Activated T-cell treated with anti-CD3 and anti-CD28 coated beads, Interleukin-2, amount 50 U/mL, for 1 hour (primary cell): ENCODE measurements at places on chromosomes 6 and 20.

DNA sequence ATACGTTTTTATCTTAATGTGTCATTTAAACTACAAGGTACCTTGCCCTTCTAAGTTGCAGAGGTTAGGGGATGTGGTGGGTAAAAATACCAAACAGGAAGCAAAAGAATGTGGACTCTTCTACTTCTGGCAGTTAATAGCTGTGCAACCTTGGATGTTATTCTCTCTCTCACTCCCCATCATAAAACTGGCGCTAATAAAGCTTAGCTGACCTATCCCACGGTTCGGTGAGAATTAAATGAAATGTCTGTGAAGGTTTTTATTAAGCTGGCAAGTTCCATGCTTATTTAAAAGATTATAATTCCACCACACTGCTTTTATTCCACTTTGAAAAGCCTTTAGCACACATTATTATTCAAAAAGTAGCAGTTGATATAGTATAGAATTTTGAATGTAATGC lies 127.8 kb upstream of the SLC22A23 start:
- DNase-seq = no peak

DNA sequence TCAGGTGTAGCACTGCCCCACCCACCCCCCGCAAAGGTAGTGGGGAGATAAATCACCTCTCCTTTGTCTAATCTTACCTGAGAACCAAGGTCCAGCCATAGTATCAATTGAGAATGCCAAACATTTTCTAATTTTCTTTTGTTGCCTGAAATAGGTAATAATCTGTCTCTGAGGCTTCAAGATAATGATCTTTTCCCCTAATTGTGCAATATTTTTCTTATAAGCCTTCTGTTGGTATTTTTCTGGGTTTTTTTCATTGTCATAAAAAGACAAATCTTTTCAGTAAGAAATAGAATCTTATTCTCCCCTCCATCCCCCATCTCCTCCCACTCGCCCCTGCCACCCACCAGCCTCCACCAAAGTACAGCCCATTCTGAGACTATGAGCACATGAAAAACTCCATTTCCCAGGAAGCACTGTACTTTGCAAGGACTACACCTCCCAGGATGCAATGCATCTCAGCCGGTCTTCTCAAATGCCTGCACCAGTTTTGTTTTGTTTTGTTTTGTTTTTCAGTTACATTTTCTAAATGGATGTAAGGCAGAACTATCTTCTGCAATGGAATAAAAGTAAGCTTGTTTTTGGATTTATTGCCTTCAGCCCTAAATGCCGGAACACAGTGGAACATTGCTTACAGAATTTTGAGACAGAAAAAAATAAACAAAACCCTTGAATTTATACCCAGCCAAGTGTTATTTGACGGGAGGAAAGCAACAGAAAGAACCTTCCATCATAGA lies 268.0 kb downstream of the TFAP2A start:
- no peak for DNase-seq

- DNase-seq = no peak
Measured at GRCh38 chr6:17101422-17102257, at the start of gene STMND1. STMND1 (plus strand) TSS chr6:17102050; CDS start chr6:17102258, 208 bp downstream.

DNA sequence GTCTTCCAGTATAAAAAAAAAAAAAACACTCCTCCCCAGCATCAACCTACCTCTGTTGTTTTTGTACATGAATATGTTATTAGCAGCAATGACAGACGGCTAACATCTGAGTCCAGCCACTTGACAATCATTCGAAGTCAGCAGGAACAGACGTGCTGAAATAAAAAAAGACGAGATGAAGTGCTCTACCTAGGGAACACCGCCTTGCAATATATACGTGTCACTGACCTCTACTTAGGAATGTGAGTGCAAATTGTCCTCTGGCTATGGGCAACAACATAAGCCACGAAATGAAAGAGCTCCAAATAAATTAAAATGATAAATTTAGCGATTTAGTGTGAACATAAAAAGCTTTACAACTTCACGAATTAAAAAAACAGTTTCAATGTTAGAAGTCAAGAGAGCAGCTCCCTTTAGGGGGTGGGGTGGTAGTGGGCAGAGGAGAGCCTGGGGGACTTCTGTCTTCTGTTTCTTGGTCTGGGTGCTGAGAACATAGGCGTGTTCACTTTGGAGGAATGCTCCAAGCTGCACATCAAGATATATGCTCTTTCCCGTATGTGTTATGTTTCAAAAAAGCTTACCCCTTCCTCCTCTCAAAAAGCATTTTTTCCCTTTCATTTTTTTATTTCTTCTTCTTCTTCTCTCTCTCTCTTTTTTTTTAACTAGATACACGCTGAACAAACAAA lies 23.3 kb downstream of the EDN1 start:
- DNase-seq = no peak

DNA sequence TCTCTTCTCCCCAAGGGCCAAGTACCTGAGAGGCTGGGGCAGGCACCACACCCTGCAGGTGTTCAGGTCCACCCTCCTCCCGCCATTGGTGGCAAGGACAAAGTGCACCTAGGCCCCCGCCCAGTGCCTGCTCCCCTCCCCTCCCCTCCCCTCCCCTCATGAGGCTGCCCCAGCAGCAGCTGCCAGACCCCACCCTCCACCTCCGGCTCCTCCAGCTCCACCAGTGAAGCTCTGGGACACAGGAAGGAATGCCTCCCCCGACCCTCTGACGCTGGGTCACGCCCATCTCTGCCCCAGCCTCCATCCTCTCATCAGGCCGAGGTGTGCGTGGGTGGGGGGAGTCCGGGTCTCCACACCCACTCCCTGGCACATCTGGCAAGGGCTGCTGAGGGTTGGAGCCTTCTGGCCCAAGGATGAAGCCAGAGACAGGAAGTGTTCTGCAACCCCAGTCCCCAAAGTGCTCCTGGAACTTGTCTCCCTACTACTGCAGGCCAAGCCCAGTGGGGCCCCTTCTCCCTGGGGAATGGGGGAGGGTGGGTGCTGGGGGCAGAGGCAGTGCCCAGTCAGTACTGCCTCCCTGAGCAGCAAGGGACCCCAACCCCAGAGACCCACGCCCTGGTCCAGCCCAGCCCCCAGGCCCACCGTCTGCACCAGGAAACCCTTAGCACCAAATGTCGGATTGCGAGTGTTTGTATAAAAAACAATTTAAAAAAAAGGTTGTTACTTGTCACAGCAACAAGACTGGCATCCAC lies 1.6 kb upstream of the UCKL1 start:
- DNase-seq = no peak

DNA sequence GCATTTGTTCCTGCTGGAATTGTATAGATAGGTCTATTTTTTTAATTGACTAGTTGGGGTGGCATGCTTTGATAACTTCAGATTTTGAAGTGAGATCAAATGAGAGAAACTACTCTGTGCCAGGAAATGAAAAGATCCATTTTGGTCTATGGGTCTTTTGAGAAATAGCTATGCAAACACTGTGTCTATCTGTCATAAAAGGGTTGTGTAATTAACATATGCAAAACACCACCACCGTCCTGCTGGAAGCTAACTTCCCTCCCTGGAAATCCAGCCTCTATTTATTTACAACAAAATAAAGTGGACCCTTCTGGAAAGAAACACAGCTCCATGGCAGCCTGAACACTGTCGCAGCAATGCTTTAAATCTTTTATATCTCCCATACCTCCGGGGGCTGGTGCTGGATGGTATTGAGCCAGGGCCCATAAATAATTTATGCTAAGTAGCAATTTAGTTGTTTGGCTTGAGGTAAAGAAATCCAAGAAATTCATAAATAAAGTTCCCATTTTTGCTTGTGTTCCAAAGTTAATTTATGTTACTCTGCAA lies 244.2 kb upstream of the POU3F2 start:
- no peak for DNase-seq

GRCh38 chr6:24649691-24650090 lies 3.7 kb upstream of the KIAA0319 start:
- no peak for DNase-seq

DNA sequence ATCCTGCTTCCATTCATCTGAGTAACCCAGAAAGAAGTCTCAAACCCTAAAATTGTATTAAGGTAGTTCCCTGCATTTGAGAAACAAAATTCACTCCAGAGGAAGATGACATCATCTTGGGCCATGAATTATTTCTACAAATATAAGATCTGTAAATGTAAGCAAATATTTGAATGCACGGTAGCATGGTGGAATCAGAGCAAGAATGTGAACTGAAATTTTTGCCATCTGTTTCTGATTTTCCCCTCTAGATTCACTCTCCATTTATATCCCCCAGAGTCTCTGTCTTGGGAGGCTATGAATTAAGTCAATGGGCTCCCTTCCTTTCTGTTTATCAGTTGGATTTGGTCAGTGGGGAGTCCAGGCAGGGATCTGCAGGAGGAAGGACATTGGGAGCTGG lies 5.8 kb upstream of the MAP3K5 start:
- no peak for DNase-seq

GRCh38 chr6:46419576-46420002 lies 71.7 kb downstream of the RCAN2 start:
- no peak for DNase-seq

DNA sequence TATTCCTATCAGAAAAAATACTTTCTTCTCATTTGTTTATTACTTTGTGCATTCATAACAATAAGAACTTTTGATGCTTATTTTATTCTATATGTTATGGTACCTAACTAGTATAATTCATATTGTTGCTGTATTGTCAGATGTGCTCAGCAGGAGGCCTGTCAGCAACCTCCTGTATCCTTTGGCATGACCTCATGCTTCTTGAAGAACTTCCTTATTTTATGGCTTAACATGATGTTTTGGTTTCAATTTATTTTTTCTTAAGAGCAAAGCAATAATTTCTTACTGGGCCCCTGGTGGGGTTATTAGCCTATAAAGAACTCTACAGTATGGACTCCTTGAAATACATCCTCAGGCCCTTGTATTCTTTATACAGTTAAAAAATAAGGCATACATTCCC lies 17.3 kb downstream of the GGTLC1 start:
- DNase-seq = no peak

DNA sequence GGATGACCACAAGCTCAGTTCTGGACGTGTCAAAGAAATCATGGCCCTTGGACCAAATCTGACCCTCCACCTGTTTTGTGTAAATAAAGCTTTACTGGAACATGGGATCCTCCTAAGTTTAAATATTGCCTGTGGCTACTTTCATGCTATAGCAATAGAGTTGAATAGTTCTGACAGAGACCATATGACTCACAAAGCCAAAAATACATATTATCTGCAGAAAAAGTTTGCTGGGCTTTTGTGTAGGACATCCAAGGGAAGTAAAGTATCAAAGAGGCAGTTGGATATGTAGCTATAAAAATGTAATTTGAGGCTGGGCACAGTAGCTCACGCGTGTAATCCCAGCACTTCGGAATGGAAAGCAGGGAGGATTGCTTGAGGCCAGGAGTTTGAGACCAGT lies 78.9 kb downstream of the TOX2 start:
- no peak for DNase-seq

- DNase-seq = no peak
Measured at GRCh38 chr6:125927761-125928160, 28.8 kb upstream of the HINT3 start.

DNA sequence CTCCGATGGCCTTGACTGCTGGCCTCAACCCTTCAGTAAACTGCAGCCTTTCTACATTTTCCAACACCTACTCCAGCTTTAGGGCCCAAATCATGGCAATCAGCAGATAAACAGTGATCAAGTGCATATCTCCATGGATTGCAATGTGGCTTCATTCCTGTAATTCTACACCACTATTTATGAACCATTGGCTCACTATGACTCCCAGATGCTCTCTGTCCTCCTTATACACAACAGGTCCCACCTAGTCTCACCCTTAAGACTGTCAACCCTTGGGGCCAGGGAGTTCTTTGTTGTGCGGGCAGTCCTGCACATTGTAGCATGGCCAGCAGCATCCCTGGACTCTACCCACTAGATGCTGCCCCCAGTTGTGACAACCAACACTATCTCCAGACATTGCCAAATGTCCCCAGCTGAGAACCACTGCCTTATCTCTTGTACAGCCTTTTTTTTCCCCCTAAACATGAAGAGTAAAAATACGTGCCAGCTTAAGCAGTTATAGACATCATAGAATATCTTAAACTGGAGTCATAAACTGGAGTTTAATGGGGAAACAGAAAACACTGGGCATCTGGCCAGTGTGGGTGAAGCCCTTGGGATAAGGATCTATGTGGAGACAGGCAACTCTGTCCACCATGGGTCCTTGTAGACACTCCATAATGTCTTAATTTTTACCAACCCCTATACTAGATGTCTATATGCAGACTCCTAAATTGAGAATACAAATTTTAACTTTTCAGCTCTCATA lies 21.1 kb downstream of the MRPL14 start:
- no peak for DNase-seq

DNA sequence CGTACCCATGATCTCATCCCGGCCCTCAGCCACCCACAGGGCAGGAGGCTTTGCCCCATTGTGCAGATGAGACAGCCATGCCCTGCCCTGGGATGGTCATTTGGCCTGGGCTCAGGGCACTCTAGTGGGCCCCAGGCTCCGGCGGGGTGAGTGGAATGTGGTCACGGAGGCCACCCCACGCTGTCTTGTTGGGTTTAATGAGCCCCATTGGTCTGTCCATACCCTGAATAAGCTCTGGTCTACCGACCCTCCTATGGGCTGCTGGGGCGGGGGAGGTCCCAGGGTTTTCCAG lies 50.6 kb downstream of the FGD2 start:
- DNase-seq = no peak

DNA sequence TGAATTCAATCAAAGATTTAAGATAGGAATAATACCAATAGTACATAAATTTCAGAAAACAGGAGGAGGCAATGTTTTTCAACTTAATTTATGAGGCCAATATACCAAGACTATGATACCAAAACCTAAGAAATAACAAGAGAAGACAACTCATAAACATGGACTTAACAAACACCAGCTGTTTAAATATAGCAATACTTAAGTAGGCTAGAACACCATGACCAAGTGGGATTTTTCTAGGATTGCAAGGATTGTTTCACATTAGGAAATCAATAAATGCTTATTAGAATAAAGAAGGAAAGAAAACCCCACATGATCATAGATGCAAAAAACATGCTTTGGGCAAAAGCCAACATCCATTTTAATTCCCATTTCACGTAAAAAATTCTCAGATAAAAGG lies 355.1 kb downstream of the EPM2A start:
- DNase-seq = no peak

- no peak for DNase-seq
Measured at GRCh38 chr6:4225161-4225872, 89.9 kb upstream of the ECI2 start.

DNA sequence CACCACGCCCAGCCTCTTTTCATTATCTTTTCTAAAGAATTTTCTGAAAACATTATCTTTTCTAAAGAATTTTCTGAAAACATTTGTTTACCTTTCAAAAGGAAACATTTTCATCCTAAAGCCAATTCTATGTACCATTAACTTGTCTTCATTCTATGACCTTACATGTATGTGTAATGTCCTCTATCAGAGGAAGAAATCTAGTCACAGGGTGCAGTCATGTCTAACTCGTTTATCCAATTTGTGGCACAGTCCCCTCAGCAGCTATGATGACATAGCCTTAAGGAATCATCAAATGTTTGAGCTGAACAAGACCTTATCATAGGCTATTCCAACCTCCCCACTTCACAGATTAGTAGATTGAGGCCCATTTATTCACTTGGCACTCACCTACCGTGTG lies 21.5 kb upstream of the SPTLC3 start:
- DNase-seq = no peak
